Fibroblast of upper back skin (primary cell): ENCODE measurements at places on chromosomes 5 and 9.

DNA sequence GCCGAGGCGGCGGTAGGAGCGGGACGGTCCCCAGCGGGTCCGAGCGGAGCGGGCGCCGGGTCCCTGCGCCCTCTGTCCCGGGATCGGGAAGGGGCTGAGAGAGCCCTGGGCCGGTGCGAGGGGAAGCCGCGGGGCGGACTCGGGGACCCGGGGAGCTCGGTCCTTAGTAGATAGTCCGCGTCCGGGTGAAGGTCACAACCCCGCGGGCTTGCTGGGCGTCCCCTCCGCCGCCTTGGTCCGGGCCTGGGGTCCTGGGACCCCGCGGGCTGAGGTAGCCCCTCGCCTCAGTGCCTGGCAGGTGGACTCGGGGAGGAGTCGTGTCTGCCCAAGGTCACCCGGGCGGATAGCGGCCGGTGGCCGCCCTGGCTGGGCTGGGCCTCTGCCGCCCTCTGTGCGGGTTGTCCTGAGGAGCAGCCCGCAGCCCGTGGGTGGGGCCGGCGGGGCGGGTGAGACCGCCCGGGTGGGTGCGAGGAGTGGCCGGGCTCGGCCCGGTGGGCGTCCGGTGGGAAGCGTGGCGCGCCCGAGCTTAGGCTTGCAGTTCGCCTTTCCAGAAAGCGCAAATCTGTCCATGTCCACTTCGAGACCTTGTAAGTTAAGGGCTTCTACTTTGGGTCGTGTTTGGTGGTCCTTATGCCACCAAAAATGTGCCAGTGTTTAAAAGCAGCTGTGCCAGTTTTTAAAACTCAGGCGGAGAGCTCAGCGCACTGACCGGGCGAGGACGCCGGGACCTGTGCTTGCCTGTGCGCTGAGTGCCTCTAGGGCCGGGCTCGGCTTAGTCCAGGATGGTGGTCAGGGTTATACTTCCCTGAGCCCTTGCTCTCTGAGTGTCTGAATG is 554 bp downstream of the SDHA start:
- DNase-seq = peak; percentile 20

- DNase-seq = no peak
Observed at GRCh38 chr5:81239613-81240012, 6.5 kb downstream of the CKMT2 start.

DNA sequence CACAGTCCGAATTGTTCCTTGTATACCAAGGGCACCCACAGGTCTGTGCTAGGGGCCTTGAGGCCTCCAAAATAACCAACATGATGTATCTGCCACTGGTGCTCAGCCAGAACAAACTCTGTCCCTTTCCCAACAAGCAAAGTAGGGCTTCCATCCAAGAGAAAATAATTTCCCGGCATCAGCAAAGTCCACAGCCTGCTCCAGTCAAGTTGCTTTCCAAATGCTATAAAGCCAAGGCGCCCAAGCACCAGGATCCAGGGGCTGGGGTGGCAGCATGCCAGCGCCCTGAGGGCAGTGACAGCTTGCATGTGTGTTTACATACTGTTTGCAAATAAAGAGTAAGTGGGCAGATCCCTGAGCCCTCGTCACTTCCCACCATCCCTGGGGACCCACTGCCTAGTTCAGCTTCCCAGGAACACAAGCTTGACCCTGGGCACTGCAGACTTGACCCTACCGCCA is 155.9 kb downstream of the ERCC6L2 start:
- no peak for DNase-seq

GRCh38 chr5:123721675-123722276 is 209.8 kb downstream of the CSNK1G3 start:
- peak; percentile 51 for DNase-seq

DNA sequence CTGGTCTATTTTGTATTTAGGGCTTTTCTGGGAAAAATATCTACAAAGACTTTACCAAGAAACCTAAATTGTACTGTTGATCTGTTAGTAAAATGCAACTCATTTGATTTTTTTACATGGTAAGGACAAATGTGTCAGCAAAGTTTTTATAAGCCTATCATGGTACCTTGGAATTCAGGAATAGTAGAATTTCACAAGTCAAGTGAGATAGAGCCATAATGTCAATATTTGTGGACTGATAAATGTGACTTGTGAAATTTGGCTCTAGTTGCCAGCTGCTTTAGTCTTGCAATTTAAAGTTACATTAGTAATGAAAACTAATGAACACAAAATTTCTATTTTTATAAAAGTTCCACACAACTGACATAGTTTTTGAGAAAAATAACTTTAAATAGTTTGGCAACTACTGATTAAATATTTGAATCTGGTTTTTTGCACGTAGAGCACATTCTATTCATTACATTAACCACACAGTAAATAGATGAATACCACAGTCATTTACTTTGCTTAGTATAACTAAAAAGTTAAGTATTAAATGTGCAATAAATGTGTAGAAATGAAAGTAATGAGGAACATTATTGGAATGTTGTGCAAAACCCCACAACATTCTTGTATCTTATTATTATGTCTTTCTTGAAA is 41.2 kb upstream of the RIOK2 start:
- peak; percentile 47 for DNase-seq

DNA sequence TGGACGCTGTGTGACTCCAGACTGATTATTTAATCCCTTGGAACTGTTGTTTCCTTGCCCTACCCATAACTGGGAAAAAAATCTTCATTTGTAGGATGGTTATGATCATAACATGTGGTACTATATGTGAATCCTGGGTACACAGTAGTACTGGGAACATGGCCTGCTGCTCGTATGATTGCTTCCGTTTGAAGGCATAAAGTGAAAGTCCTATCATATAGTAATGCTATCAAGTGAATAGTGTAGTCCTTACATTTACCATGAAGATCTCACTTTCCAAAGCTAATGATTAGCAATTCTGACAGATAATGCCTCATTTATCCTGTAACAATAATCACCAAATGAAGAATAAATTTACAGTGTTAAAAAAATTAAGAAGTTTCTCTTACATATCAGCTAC is 53.2 kb downstream of the MEF2C start:
- DNase-seq = no peak

DNA sequence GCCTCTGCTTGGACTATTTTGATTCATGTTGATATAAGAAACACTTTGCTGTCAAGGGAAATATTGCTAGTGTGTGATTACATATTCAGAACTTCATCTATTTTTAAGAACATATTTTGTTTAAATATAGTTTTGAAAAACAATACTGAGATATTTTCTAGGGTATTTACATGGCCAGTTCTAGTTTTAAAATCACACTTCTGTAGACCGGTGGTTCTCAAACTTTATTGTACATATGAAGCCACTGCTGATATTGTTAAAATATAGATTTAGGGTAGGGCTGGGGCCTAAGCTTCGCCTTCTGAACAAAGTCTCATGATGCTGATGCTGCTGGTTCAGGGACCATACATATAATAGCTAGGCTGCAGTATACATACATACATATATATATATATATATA is 1000.0 kb downstream of the PTPRD start:
- no peak for DNase-seq

DNA sequence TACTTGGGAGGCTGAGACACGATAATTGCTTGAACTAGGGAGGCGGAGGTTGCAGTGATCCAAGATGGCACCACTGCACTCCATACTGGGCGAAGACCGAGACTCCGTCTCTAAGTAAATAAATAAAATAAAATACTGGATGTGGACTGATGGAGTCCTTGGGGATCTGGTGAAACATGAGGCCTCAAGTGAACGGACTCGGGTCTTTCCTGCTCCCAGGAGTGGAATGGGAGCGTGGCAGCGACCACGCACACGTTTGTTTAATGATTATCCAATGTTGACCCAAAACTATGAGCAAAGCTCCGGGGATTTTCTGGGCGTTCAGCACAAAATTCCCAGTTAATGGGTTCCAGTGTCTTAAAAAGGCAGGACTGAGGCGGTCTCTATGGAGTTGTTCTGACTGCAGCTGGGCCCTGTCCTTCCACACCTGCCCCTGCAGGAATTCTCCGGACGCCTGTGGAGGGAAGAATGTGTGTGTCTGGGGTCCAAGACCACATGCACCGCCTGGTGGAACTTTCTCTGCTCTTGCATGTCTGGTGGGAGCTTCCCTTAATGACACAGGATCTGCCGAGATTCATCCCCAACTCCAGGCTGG is 26.6 kb downstream of the NEK6 start:
- peak; percentile 68 for DNase-seq

DNA sequence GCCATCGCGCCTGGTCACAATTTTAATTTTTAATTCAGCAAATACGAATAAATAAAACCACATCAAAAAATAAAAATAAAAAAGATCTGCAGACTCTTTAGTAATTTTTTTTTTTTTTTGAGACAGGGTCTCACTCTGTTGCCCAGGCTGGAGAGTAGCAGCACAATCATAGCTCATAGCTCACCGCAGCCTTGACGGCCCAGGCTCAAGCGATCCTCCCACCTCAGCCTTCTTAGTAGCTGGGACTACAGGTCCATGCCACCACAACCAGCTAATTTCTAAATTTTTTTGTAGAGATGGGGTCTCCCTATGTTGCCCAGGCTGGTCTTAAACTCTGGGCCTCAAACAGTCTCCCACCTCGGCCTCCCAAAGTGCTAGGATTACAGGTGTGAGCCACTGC is 14.2 kb downstream of the NANS start:
- no peak for DNase-seq

DNA sequence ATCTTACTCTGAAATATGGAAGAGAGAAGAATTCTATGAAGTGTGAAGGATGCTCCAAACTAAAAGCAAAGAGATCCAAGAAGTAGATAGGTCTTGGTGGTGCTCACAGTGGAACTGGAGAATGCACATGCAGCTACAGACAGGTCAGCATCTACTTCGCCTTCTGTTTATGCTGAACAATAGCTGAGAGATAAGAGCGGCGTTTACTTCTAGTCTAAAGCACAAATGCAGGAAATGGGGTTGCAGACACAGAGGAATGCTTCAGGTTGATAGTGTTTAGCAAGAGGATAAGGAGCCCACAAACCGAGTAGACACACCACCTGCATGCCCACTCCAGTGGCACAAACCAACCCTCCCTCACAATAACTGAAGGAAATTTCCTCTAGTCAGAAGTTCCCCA is 180.0 kb upstream of the RGMB start:
- no peak for DNase-seq

DNA sequence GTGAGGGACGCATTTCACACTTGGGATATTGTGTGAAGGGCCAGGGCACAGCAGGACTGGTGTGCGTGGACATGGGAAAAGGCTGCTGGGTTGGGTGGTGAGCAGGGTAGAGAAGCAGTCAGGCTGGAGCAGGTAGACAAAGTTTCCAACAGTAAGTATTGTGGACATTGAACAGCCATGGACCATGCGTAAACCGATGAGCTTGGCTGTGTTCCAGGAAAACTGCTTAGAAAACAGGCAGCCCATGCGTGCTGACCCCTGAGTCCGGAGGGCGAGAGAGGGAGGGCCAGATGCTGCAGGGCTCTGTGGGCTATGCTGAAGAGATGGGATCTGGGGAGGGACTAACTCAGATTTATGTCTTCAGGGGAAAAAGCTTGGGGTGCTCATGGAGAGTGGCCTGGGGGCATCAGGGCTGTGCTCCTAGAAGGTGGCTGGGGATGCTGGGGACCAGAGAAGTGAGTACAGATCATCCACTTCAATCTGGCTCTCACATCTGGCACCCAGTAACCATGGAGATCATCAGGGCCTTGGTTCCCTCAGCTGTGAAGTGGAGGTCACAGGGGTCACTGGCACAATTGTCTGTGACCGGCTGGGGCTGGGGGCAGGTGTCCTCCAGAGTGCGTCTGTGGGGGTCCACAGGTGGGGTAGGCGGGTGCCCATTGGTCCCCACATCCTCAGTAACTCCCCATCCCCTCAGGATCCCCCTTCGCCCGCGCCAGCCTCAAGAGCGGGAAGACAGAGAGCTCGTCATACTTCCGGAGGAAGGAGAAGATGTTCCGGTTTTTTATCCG is 93.3 kb downstream of the CACNA1B start:
- no peak for DNase-seq

DNA sequence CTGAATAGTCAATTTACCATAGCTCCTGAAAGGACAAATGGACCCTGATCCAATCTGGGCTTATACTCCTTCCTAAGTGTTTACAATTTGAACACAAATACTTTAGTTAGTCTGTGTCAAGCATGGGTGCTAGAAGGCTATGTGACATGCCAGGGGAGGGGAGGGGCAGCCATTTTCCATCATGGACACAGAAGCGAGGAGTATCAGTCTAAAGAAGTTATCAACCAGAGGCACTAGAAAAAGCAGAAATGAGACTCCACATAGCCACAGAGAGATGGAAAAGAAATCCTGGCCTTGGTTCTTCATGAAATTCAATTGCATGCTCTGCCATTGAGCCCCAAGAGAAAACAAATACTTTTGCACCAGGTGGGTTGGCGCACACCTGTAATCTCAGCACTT is 61.8 kb downstream of the NR6A1 start:
- no peak for DNase-seq

GRCh38 chr9:17130291-17130690 is 4.5 kb upstream of the CNTLN start:
- no peak for DNase-seq

- no peak for DNase-seq
Observed at GRCh38 chr9:134381671-134382516, 55.6 kb downstream of the RXRA start.

- DNase-seq = no peak
Observed at GRCh38 chr5:158914008-158915000, 185.4 kb downstream of the EBF1 start.

DNA sequence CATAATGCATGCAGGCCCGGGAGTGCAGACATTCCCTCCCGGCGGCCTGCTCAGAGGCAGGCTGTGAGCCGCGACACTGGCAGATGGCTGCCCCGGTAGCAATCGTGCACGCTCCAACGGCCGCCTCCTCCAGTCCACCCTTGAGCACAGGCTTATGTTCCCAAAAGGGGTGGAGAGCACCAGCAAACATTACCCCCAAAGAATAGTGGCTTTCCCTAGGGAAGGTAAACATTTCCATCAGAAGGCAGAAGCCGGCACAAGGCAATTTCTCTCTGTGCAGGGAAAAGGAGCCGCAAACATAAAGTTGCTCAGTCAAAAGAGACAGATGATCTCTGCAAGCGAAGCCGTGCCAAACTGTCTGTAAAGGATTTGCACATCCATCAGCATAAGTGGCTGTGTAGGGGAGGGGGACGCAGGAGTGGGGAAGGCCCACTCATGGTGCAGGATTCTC is 92.5 kb downstream of the SIL1 start:
- peak; percentile 39 for DNase-seq

- DNase-seq = no peak
Observed at GRCh38 chr9:5650356-5651105, 21.6 kb downstream of the RIC1 start.

GRCh38 chr5:9498541-9499497 is 47.1 kb downstream of the SEMA5A start:
- DNase-seq = peak; percentile 53

GRCh38 chr5:175796536-175797499 is 74.6 kb upstream of the CPLX2 start:
- peak; percentile 81 for DNase-seq

GRCh38 chr5:17192191-17192590 is 25.2 kb upstream of the BASP1 start:
- DNase-seq = peak; percentile 85

- DNase-seq = no peak
Observed at GRCh38 chr9:129990269-129991010, 52.5 kb downstream of the FNBP1 start.

DNA sequence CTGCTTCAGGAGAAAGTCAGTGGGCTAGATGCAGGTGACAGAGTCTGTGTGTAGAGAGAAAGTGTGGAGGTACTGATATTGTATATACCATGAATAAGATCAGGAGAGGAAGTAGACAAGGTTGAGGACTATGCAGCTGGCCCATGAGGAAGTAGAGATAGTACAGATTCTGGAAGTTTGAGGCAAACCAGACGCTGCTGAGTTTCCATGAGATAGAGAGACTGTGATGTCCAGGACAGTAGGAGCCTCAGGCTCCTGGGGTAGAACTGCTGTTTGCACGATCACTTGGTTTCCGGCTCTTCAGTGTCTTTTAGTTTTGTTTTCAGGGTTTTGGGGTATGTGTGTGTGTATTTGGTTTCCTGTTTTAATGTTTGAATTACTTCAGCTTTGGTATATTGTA is 13.6 kb downstream of the OTULINL start:
- no peak for DNase-seq
